Fibroblast of lung (primary cell): ENCODE measurements at places on chromosomes 16 and 17.

GRCh38 chr16:56972403-56973293, 10.9 kb downstream of the CETP start:
- DNase-seq: no peak

DNA sequence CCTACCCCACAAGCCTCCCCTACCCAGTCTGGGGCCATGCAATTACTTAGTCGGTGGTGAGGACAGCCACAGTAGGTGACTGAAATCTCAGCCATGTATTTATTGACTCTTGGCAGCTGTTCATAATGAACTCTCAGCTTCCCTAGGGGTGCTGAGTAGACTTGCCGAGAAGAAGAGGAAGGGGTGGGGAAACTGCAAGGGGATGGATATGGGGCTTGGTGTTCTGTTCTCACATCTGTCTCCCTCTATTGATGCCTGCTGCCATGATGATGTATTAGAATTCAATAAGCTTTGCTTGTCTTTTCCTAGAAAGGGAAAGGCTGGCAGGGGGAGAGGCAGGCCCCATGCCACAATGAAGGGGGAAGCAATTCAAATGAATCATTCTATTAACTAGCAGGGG, 112.9 kb downstream of the GP2 start:
- no peak for DNase-seq

DNA sequence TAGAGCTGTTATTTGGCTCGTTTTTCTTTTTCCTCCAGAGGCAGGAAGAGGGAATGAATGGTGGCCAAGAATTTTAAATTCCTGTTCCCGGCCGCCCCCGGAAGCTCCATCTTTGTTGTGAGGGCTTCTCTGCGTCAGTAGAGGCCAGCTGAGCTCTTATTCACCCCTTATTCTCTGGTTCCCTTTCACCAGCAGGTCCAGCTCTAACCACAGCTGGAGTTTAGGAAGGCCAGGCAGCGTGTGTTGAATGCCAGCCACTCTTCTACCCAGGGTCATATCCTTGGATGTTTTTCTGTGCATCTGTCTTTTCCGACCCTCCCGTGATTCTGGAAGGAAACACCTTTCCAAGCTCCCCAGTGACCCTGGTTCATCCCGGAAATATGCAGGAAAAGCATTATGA, 570.5 kb downstream of the WWOX start:
- peak; percentile 46 for DNase-seq

- DNase-seq: peak; percentile 72
Observed at GRCh38 chr17:6666077-6666521, 14.5 kb downstream of the C17orf100 start.

GRCh38 chr16:86322806-86323205, 187.5 kb upstream of the FOXF1 start:
- DNase-seq: no peak

DNA sequence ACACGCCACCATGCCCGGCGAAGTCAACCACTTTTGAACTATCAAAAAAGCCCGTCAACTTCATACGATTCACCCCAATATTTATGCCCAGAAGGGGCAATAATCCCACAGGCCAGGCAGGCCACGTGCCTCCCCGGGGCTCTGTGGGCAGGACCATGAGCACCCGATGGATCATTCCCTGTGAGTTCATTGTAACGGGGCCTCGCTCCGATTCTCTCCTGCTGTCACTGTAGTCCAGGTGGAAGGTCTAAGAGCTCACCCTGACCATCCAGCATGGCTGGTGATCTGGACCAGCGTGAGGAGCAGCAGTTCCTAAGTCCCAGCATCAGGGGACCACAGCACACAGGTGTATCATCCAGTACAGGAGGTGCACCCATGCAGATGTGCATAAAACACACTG, 77.5 kb upstream of the DOC2B start:
- no peak for DNase-seq

GRCh38 chr17:11882716-11883115, 114.6 kb downstream of the ZNF18 start:
- no peak for DNase-seq

DNA sequence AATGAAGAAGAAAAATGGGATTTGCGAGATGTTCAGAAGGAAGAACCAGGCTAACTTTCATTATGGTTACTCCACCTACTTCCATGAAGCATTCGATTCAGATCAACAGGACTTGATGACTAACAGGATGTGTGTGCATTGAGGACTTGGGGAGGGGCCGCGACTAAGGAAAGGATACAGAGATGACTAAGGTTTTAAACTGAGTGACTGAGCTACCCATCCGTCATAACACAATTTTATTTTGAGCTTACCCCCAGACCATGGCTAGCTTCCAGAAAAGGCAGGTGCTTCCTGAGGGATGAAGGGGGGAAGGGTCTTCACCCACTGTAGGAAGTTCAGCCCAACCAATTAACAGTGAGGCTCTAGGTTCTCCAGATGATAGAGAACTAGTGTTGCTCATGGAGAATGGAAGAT, 2.5 kb upstream of the CDYL2 start:
- peak; percentile 49 for DNase-seq

DNA sequence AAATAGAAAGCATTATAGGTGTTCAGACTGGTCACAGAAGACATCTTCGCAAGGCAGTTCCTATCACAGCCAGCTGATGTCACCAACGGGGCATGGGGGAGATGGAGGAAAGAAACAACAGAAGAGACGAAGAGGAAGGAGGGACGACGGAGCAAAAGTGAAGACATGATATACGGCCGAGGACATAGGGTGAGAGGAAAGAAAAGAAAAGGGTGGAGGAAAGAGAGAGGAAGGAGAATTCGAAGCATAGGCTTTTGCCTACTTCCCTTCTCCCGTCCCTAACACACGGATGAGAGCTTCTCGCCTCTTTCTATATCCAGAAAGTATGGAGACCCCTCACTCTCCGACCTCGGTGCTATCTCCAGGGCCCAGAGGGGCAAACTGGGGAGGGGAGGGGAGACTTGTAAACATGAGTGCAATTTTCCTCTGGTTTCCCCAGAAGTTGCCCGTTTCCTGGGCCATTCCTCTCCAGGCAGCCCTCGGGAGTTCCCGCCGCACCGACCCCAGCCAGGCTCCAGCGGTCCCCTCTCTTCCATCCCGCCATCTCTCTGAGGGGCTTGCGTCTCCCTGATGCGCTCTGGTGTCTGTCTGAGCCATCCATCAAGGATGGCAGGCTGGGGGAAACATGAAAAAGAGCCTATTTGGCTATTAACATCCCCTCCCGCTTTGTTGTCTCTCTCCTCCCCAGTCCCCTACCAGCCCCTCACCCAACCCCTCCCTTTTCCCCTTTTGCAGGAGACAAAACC, 26.0 kb downstream of the COPZ2 start:
- DNase-seq: peak; percentile 33

DNA sequence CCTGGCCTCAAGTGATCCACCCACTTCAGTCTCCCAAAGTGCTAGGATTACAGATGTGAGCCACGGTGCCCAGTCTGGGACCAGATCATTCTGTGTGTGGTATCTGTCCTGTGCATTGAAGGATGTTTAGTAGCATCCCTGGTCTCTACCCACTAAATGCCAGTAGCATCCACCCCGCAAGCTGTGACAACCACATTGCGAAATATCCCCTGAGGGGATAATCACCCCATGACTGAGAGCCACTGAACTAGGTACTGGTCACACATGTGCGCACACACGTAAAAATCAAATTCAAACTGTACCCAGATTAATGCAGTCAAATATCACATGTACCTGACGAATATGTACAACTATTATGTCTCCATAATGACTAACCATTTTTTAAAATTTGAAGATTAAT, 35.8 kb downstream of the TEKT5 start:
- no peak for DNase-seq

DNA sequence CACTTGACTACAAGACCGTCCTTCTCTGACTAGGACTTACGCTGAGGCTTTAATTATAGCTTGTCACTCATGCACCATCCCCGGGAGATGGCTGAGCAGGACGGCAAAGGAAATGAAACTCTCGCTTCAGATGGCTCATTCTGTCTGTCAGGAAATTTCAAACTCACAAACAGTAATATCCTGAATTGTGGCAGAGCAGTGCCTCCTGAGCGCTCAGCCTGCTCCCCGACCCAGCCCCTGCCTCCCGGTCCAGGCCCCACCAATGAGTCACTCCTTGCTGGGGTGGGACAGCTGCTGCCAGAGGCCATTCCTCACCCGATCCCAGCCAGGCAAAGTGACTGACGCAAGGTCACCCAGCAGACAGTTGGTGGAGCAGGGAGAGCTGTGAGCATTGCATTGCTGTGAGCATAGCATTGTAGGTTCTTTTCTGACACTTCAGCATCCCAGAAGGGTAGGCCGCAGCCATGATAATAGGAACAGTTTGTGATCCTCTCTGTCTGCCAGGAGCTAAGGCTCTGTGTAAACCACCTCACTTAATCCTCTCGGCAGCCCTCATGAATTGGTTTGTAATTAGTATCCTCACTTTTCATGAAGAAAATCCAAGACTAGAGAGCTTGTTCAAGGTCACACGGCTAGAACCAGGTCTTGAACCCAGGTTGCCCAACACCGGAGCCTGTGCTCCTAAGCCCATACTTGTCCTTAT, 20.9 kb downstream of the CCDC182 start:
- DNase-seq: no peak

DNA sequence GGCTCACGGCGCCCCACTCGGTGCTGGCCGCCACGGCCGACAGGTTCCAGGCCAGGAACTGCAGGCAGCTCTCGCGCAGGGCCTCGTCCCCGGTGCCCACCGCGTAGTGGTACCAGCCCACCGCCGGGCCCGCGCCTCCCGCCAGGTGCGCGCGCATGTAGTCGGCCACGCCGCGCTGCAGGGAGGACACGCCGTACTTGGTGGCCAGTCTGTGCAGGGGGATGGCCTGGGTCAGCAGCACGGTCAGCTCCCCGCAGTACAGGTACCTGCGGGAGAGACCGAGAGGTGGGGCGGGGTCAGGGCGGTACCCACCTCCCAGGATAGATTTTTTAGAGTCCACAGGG, 4.2 kb downstream of the BTBD17 start:
- no peak for DNase-seq

GRCh38 chr16:84314373-84314772, 19.7 kb downstream of the WFDC1 start:
- DNase-seq: no peak

GRCh38 chr17:49742166-49742638, 21.7 kb downstream of the FAM117A start:
- DNase-seq: peak; percentile 21

DNA sequence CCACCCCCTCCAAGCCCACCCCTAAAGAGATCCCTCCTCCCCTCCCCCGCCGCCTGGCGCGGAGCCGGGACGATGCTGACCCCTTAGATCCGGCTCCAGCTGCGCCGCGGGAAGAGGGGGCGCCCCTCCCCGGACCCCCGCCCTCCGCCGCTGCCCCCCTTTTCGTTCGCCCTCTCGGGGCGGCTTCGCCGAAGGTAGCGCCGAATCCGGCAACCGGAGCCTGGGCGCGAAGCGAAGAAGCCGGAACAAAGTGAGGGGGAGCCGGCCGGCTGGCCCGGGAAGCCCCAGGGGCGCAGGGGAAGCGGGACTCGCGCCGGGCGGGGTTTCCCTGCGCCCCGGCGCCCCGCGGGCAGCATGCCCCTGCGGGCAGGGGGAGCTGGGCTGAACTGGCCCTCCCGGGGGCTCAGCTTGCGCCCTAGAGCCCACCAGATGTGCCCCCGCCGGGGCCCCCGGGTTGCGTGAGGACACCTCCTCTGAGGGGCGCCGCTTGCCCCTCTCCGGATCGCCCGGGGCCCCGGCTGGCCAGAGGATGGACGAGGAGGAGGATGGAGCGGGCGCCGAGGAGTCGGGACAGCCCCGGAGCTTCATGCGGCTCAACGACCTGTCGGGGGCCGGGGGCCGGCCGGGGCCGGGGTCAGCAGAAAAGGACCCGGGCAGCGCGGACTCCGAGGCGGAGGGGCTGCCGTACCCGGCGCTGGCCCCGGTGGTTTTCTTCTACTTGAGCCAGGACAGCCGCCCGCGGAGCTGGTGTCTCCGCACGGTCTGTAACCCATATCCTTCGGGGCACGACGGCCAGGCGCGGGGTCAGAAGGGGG, 623 bp downstream of the CACNA1G start:
- DNase-seq: no peak

DNA sequence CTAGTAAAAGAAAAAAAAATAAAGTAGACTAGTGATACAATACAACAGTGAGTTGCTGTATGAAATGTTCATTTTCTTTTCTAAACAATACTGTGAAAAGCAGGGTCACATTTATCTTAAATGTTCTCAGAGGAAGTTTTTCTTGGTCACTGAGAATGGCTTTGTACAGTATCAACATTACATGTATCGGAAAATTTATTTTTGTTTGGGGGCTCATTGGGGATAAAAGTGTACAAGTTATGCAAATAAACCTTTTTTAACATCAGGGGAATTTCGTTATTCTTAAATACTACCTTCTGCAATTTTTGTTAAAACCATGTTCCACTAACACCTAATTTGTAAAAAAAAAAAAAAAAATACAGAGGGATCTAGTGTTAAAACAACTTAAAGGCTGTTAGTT, 8.7 kb upstream of the ZNF594 start:
- no peak for DNase-seq

GRCh38 chr17:76683921-76684745, 26.6 kb downstream of the MXRA7 start:
- no peak for DNase-seq

- no peak for DNase-seq
Observed at GRCh38 chr16:19132255-19132654, 18.5 kb downstream of the ITPRIPL2 start.
